Cardiac fibroblast (primary cell): ENCODE measurements at places on chromosomes 5 and 9.

GRCh38 chr9:95907794-95908193 lies 32.3 kb downstream of the ERCC6L2 start:
- DNase-seq = no peak

GRCh38 chr9:110308633-110309038 lies 29.0 kb downstream of the TXNDC8 start:
- DNase-seq = no peak

DNA sequence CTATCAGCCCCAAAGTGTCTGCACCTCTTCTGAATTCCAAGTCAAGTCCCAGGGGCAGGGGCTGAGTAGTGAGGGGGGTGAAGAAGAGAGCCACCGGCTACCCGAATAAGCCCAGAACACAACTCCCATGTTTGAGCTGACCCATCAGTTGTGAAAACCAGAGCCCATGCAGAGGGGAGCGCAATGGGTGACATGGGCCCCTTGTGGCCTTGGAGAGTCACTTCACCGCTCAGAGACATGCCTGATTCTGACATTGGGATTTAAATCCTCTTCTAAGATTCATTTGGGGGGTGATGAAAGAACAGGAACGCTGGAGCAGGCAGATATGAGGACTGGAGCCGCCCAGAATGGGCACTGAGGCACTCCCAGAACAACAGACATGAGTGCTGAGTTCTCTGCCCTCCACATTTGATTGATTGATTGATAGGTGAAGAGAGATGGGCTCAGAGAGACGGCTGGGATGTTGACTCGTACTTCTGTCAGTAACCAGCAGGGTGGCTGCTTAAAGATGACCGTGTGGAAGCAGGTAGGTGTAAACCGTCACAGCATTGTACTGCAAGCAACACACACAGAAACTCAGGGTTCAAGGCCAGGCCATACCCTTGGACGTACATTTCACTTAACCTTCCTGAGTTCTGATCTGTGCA lies 74.3 kb downstream of the GPR21 start:
- no peak for DNase-seq

DNA sequence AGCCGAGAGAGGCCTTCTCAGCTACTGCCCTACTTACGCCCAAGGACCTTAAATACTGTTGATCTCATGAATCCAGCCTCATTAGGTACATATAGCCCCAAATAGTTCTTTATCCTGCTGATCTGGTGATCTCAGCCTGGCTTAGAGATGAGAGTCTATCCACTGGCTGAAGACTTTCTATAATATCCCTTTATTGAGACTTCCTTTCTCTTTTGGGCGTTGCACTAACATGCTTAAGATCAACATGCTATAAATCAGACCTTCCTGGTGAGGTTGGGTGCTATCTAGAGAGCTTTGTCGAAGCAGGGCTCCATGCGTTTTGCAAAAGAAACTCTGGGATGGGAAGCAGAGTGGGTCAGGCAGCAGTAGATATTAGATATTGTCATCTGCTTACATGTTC lies 44.0 kb upstream of the AGXT2 start:
- DNase-seq = no peak

DNA sequence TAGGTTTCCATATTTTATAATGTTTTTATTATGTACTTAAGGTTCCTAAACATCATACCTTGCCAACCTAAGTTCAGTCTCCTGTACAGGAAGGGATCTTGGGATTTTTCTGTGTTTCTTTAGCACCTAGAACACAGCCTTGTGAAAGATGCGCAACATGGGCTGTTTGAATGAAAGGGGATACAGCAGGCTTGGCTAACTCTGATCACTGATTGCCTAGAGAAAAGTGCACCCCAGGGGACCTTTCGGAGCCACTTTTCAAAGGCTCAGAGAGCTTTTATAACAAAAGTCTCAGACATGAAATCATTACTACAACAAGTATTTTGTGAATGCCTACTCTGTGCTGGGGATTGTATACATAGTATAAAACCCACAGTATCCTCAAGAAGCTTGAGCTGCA lies 261.6 kb downstream of the BNC2 start:
- DNase-seq = no peak

- DNase-seq = no peak
These were observed 26.3 kb downstream of the AHRR start for GRCh38 chr5:347712-348284.

DNA sequence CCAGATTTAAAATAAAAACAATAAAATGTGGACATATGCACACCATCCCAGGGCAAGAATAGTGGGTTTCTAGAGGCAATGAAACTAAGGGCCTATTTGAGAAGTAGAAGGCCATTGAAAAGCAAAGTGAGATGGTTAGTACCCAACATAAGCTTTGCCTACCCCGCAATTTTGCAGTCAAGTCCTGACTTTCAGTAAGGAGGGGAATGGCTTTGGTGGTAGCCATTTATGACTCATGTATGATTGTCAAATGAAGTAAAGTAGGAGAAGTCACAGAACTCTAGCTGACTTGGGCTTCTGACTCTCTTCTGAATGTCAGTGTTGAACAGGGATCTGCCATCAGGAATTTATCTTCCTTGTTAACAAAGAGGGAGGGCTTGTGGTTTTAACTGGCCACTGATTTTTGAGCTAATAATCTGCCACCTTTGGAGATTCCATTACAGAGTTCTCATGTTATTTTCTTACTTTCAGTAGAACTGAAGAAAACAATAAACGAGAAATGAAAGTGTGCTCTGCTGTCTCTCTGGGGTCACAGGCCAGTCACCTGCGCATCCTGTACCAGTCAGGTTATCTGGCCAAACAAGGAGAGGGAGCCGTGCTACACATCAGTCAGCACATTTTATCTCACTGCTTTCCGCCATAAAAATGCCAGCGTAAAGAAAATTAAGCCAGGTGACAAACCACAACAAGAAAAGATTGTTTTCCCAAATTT lies 14.3 kb upstream of the SNCAIP start:
- DNase-seq = no peak

DNA sequence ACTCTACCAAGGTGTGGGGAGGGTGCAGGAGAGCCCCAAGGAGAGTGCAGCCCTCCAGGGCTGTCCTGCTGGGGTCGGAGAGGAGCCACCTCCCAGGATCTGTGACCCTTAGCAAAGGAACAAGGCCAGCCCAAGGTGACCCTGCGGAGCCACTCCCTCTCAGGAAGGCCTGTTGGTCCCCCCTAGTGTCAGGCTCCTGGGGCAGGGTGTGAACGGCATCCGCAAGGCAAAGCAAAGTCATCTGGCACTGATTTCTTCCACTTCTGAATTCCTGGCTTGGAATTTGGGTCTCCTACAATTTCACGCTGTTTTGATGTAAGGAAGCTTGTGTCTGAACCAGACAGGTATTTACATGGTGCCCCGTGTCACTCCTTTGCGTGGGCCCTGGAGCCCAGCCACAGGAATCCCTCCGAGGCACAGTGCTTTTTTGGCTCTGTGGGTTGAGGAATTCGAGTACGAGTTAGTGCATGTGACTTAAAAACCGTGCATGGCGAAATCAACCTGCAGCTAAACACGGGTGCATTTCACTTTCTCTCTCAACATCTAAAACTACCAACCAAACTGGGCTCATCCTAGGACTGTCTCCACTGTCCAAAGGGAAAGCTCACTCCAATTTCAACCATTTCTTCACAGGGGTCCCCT lies 24.5 kb upstream of the GFPT2 start:
- no peak for DNase-seq

GRCh38 chr9:79107911-79108676 lies 463.7 kb upstream of the TLE4 start:
- DNase-seq = no peak

DNA sequence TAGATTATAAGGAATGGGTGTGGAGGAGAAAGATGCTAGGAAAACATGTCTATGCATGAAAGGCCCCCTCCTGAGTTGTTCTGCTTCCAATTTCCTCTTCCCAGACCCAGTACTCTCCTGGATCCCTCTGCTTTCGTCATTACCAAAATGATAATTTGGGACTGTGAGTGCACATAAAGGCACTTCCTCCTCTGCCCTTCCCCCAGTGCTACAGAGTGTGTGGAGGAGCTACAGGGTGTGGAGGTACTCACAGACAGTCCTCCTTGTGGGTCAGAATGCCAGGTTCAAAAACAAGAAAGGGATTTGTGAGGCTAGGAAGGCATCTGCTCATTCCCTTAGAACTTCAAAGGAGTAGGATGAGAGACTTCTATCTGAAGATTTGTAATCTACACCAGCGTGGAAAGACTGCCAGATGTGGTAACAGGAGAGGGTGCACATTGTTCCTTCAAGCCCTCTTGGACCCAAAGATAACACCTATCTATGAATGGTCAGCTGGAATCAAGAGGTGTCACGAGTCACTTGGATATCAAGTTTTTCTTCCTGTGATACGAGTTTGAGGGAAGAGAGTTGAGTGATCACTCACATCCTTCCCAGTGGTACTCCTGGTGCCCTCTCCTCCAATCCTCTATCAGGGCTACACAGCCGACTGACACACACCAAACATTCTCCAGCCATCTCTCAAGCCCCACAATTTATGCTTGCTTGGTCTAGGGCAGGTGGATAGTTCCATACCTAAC lies 201.1 kb downstream of the EPB41L4A start:
- DNase-seq = no peak

DNA sequence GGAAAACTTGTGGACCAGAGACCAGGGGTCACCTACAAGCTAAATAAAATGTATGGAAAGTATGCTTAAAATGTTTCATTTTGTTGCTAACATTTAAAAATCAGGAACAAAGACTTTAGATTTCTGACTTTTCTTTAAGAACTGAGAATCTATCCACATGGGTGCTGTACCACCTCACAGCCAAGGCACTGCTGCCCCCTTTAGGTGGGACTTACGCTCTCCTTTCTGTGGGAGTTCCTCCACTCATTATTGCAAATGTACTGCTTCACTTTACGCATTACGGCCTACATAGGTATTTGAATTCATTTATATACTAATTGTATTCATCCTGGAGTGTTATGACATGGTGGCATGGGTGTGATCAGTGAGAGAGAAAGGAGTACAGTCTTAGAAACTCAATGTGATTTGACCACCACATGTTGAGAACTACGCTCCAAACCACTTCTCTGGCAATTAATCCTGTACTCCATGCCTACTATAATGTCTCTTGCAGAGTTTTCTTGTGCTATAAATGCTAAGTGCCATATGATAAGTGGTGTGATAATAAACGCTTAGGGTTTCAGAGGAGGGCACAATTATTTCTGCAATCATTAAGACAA lies 24.7 kb upstream of the CETN3 start:
- peak; percentile 62 for DNase-seq

- DNase-seq = no peak
These were observed 3.6 kb downstream of the RNF130 start for GRCh38 chr5:180067986-180068385.

DNA sequence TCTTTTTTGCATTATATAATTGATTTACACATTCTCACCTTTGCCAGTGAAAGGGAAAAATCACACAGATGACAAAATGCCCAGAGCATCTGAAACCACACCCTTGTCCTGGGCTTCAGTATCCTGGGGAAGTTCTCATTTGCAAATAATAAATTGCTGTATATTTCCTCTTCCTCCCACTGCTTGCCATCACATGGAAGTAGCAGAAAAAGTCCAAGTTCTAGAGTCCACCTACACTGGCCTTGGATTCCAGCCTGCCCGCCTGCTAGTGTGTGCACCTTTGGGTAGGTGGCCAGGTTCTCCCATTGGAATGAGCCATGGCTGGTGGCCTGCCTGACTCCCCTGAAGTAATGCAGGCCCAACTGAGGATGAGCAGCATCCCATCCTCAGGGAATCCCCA lies 149.4 kb downstream of the GADD45G start:
- no peak for DNase-seq

- DNase-seq = no peak
These were observed 199.1 kb upstream of the OR13F1 start for GRCh38 chr9:104304925-104305324.

DNA sequence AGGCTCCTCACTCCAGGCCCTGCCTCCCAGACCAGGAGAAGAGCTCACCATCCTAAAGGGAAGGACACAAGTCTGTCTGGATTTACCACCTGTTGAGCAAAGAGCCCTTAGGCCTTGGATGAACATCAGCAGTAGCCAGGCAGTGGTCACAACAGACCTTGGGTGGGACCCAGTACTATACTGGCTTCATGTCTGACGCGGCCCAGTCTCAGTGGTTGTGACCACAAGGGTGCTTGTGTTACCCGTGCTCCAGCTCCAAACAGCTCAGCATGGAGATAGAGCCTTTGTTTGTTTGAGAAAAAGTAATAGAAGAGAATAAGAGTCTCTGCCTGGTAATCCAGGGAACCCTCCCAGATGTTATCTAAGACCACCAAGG lies 617.4 kb downstream of the BRINP1 start:
- no peak for DNase-seq

DNA sequence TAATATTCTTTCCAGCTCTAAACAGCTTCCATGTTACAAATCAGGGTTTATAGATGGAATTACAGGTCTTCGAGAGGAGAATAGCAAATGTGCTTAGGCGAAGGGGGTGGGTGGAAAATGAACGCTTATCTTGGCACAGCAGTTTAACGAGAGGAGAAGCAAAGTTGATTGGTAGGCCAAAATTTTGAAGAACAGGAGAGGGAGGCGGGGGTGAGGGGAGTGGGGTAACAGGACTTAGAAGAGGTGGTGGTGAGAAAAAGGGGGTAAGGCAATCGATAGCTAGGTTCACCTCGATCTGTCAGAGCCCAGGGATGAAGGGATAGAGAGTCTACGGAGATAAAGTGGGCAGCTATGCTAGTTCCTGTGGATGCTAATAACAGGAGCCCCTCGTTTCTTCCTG lies 764 bp downstream of the ANKRA2 start:
- peak; percentile 13 for DNase-seq

DNA sequence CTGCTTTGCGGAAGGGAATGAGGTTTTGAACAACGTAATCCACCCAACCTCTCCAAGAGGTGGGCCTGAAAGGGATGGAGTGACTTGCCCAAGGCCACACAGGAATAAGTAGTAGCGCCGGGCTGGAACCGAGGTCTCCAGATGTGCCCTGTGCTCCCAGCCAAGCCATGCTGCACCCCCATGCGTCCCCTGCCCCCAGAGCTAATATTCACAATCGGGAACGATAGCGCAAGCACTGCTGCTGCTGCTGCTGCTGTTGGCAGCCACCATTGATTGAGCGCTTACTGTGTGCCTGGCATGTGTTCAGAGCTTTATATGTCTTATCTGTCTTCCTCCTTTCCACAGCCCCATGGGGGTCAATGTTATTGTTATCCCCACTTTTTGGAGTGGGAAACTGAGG lies 43.9 kb downstream of the AMBP start:
- DNase-seq = no peak

- no peak for DNase-seq
These were observed 1233.2 kb upstream of the CDH6 start for GRCh38 chr5:29960323-29960722.
